ENCODE measurements at places on chromosomes 7 and 10.

- no peak for DNase-seq
These were observed 304.4 kb upstream of the SHH start for GRCh38 chr7:156116514-156117215.

DNA sequence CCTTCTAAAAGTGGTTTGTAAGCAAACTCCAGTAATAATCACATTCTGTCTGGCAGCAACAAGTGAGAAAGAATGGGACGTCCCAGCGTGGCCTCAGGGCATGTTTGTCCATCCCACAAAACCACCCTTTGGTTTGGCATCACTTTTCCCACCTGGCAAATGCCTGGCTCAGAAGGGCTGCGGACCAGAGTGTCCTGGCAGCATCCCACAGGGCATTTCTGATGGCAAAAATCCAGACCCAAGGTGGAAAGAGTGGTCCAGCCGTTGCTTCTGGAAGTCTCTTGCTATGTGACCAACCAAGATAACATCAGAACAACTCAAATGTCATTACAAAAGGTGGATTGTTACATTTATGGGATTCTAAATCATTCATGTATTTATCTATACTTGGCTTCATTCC is 174.4 kb downstream of the CREB5 start:
- no peak for DNase-seq

DNA sequence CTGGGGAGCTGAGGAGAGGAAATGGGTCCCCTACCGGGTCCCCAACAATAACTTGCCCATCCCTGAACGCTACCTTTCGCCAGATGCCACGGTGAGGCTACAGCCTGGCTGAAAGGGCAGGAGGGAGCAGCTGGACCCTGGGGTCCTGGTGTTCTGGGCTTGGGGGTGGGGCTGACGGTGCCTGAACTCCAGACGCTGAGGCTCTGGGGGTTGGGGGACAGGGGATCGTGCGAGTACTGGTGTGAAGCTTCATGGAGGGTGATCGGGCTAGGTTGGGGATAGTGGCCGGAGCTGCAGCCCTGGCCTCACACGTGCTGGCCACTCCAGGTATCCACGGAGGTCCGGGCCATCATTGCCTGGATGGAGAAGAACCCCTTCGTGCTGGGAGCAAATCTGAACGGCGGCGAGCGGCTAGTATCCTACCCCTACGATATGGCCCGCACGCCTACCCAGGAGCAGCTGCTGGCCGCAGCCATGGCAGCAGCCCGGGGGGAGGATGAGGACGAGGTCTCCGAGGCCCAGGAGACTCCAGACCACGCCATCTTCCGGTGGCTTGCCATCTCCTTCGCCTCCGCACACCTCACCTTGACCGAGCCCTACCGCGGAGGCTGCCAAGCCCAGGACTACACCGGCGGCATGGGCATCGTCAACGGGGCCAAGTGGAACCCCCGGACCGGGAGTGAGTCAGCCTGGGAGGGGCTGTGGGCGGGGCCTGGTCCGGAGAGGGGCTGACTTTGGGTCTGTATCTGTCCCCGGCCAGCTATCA is 8.3 kb downstream of the AEBP1 start:
- no peak for DNase-seq

- no peak for DNase-seq
These were observed 61.0 kb downstream of the MET start for GRCh38 chr7:116732788-116733694.

DNA sequence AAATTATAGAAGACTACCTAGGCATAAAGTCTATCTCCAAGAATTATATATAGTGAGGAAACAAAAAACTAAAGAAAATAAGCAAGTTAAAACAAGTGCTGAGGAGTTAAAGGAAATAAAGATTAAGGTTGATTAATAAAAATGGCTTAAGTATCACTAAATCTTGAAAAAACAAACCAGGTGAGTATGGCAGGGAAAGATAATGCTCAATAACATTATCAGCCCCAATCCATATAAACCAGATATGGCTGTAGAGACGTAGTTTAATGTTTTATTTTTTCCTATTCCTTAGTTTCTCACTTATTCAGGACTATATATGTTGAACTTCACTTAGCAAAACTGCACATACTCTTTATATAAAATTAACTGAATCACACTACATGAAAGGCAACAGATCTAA is 4.4 kb downstream of the WASL start:
- DNase-seq, result no peak

DNA sequence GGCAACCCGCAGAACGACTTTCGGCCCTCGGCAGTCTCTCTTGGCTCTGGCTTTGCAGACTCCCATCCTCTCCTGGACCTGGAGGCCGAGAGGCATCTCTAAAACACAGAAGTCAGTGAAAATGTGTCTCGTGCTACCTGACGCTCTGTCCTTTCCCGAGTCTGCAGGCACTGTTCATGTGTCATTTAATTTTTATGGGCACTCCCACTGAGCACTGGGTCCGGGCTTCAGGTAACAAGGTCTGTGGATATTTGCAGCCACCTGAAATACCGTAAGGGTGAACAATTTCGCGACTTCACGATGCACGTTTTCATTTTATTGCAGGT is 96.8 kb downstream of the GLRX3 start:
- no peak for DNase-seq

DNA sequence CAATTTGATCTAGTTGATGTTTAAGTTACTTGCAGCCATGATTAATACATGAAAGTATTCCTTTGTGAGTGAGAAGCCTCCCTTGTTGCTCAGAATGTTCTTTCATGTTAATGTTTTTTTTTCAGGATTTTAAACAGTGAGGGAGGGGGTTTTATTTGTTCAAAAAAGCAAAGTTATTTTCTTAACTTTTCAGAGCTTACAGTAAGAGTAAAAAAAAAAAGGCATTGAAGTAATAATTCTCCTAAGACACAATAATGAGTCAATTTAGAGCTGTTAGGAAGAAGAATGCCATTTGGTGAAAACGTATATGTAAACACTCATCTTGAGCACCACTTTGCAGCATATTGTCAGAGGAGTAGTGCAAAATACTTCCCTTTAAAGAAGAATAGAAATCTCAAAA is 105.8 kb downstream of the SEMA3A start:
- DNase-seq, result no peak

DNA sequence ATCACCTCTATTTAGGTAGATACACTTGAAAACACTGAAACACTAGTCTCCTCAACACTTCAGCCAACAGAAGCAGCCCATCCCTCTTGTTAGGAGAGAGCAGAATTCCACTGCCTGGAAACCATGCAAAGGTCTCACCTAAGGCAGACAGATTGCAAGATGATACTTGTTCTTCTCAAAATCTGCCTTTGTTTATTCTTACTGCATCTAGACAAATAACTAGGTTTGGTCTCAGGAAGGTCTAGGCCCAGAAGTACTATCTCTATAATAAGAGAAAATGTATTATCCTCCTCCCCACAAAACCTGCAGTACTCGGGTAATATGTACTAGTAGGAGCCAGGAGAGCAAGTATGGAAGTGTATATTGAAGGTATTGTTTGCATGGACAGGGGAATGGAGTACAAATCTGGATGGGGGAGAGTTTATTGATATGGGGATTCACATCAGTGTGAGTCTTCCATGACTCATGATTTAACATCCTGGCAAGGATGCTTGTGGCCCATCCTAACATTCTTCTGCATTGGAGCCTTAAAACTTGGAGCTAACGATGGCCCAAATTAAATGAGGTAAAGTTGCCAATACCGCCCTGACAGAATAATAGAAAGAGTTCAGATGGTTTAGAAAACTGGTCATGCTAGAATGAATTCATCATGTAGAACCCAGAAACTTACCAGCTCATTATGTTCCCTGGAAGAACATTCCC is 109.2 kb downstream of the EPC1 start:
- no peak for DNase-seq

DNA sequence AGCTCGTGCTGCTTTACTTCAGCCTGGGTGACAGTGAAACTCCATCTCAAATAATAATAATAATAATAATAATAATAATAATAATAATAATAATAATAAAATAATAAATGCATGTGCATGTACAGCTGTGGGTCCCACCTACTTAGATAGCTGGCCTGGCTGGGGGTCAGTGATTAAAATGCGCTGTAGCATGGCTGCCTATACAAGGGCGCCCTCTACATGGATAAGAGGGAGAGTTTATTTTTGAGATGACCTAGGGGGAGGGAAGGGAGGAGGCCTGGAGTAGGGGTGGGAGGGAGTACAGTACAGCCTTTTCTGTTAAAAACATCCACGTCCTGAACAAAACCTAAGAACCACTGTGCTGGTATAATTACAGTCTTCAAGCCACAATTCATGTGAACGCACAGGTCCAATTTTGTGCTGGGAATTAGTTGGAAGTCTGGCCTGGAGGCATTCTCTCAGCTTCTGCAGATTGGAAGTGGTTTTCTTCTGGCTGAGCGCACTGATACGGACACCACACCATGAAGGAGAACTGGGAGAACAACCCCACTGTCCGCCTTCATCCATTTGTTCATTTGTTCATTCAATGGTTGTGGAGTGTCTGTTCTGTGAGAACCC is 146.5 kb downstream of the TMEM178B start:
- no peak for DNase-seq

DNA sequence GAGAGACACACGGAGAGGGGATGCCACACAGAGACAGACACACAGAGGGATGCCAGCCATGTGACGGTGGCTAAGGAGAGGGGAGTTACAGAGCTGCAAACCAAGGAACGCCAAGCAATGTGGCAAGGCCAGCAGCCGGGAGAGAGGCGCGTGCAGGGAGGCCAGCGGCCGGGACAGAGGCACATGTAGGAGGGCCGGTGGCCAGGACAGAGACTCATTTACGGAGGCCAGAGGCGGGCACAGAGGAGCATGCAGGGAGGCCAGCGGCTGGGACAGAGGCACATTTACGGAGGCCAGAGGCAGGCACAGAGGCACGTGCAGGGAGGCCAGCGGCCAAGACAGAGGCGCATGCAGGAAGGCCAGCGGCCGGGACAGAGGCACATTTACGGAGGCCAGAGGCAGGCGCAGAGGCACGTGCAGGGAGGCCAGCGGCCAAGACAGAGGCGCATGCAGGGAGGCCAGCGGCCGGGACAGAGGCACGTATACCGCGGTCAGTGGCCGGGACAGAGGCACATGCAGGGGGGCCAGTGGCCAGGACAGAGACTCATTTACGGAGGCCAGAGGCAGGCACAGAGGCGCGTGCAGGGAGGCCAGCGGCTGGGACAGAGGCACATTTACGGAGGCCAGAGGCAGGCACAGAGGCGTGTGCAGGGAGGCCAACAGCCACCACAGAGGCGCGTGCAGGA is 40.4 kb downstream of the INSIG1 start:
- no peak for DNase-seq

- DNase-seq, result no peak
These were observed 29.9 kb downstream of the CYTH3 start for GRCh38 chr7:6242561-6242960.

GRCh38 chr7:136027160-136027559 is 50.0 kb upstream of the MTPN start:
- no peak for DNase-seq

- no peak for DNase-seq
These were observed 37.4 kb downstream of the HSPA12A start for GRCh38 chr10:116704926-116705325.

GRCh38 chr7:95105627-95106026 is 198.2 kb downstream of the PPP1R9A start:
- DNase-seq, result no peak

- DNase-seq, result no peak
These were observed 44.3 kb upstream of the ZC3HAV1 start for GRCh38 chr7:139153832-139154231.

DNA sequence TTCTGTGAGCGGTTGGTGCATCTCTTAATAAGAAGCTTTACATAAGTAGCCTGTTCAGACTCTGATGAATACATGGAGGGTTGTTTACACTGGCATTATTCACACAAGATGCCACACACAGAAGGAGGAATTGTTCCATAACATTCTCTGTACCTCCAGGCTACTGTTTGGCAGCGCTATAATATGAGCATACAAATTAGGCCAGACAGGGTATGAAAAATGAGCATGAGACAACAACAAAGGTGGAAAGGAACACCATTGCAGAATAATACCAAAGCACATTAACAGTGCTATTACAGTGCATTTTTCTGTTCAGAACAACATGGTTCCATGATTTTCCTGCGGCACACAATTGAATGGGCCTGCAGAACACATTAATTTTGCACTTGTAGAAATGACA is 417.2 kb upstream of the C7orf33 start:
- DNase-seq, result no peak

- no peak for DNase-seq
These were observed 14.5 kb upstream of the PAX4 start for GRCh38 chr7:127632276-127632910.

DNA sequence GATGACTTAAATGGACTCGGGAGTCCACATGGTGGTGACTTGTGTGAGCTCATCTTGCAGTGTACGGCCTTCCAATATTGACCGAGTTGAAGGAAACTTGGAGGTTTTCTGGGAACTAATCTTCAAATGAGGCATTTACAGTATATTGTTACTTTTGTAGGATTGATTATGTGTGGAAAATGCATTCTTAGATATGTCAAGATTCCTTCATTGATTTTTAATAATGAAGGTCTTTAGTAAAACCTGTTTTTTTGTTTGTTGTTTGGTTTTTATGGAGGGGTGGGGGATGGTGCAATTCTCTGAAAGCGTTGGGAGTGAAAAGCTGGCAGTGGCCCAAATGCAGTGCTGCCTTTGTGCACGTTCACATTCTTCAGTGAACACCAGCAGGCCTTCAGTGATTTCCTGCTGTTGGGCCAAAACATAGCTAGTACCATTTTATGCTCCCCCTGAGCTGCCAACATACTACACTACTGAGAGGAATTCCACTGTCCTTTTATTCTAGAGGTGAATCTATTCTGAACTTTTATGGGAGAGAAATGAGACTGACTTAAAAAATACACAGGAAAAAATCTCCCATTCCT is 50.4 kb downstream of the CCNY start:
- DNase-seq, result no peak

DNA sequence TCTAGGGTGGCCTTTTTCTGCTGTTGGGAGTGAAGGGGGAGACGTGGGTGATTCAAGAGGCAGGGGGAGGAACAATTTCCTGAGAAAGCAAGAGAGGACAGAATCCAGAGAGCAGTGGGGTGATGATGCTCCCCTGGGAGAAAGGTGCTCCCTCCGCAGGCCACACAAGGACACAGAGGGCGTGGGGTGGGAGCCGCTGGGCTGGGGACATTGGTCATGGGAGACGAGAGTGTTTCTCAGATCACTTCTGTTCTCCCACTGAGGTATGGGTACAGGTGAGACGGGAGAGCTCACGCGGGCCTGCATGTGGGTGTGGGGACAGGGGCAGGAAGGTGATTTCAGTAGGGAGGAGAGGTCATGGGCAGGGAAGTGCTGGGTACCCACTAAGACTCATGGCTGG is 259.5 kb upstream of the CTBP2 start:
- DNase-seq, result no peak

DNA sequence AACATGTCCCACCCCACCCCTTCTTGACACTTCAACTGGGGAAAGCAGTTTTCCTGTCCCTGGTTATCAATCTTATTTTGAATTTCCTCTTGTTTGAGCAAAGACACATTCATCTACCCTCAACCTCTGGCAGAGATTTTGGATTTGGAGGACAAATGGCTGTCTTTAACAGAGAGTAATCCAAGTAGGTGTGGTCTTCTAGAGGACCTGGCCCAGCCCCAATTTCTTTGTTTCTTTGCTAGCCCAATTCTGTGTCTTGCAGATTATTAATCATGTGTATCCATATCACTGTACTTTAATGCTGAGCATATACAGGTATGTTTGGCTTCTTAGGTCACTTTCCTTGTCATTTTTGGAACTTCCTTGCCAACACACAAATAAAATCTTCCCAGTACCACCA is 58.8 kb upstream of the ADCY1 start:
- no peak for DNase-seq
